ENCODE measurements at places on chromosomes 11 and 22.

DNA sequence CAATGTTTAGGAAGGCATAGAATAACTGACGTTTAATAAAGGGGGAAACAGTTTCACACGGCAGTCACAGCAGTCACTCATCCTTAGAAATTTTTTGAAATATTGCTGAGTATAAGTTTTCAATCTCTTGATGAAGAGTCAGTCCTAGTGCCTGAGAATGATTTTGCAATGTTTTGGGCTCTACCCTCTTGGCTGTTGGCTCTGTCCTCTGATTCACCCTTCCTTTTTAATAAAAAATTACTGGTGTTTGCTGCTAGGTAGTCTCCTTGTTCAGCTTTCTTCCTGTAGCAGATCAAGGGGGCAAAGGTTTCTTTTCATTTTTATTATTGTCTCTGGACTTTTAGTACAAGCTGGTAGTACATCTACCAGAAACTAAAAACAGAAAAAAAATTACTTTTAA is 194.3 kb upstream of the ANO3 start:
- DNase-seq = no peak

GRCh38 chr22:44419429-44419828 is 78.6 kb downstream of the RTL6 start:
- DNase-seq = no peak

DNA sequence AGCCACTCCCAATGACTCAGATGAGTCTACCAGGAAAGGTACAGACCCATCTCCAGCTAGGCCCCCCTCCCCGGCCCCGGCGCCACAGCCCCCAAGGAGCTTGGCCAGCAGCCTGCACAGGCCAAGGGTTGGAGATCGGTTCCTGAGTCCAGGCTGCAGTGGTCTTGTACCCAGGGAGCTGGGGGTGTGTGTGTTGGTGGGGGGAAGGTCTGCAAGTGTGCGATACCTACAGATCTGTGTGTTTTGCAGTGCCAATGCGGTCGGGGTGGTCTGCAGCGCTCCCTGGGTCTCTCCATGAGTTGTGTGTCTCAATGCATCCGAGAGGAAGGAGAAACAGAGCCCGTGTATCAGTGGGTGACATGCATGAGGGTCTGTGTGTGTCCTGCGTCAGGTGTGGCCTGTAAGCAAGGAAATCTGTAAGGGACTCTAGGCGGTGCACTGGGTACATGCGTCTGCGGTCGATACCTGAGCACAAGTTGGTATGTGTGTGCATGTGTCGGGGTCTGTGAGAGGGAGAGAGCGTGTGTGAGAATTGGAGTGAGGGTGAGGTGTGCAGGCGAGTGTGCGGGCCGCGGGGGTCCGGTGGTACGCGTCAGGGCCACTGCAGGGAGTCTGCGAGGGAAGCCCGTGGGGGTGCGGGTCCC is 645 bp downstream of the CDC42BPG start:
- DNase-seq = no peak

DNA sequence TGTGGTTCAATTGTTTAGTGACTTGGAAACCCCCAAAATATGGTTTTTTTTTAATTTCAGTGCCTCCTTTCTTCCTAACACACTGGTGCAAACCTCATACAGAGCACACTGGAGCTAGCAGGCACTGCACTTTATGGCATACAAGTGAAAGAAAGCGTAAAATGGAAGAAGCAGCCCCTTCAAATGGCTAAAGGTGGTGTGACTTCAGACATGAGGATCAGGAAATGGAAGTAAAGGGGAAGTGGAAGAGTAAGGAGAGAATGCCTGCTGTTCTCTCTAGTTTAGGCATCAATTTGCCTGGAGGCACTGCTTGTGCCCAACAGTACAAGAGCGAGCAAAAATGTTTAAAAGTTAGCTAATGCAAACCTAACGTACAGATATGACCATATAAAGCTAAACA is 5.7 kb downstream of the RSF1 start:
- DNase-seq = no peak

GRCh38 chr11:12809364-12809763 is 135.1 kb downstream of the TEAD1 start:
- no peak for DNase-seq

DNA sequence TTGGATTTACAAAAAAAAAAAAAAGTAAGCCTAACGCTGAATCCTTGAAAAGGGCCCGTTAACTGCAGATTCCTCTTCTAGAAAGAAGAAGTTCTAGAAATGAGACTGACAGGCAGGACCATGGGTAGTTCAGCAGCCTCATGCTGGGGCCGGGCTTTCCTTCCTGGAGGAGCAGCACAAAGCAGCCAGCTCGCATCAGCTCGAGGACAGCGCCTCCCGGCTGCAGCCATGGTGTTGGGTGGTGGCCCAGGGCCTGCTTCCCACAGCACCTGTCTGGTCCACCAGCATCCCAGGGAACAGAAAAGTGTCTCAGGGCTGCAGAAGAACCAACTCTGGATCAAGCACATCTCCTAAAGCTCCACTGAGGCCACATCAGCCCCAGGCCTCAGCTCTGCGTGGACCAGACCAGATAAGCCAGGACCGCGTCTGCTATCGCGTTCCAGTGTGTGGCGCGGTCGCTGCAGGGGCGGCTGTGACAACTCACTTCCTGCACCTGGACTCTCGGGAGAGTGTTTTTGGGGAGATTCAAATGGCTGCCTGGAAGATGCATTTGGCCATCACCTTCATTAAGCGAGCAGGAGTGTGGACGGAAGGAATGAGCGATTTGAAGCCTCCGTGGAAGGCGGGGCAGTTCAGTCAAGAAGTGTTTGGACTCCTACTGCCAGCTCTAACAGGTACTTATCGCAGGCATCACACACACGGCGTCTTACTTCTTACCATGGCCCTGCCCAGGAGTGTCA is 53.5 kb downstream of the MYH9 start:
- DNase-seq = no peak

DNA sequence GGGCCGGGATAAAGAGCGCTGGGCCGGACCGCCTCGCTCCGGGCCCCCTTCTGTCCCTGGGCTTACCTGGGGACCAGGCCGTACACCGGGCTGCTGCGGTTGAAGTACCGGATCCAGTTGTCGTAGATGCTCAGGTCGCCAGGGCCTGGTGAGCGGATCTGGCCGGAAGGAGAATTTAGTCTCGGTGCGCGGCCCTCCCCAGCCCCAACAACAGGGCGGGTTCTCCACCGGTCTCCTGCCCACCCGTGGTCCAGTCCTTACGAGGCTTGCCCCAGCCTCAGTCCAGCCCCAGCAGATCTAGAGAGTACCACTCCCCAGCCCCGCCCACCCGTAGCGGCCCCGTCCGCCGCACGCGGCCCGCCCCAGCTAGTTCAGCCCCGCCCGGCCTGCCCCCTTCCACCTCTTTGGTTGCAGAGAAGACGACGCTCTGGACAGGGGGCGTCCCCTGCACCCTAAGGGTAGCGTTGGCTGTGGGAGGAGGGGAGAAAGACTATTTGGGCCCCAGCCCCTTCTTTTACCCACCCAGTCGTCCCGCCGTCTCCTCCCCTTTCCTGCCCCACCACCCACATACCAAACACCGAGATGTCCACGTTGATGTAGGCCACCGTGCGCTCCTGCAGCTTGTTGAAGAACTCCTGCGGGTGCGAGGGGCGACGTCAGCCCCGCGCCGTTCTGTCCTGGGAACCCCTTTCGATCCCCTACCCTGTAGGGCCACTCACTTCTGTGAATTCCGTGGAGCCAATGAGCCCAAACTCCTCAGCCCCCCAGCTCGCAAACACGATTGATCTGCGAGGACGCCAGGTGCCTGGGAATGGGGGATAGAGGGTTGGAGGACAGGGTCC is 6.8 kb downstream of the SAC3D1 start:
- no peak for DNase-seq

DNA sequence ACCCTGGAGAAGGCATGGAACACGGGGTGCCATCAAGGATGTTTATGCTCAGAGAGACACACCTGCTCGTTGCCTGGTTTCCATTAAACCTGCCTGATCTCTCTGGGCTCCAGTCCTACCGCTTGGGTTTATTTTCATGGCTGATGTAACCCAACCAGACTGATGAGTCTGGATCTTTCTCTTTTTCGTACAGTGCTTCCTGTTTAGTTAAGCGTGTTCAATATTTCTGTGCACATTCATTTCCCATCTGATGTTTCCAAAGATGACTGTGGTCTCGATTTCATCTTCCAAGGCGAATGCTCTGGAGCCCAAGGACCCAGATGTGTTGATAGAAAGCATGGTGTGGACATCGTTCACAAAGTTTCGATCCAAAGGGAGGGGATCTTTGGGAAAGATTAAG is 84.3 kb downstream of the SNX19 start:
- DNase-seq = no peak

DNA sequence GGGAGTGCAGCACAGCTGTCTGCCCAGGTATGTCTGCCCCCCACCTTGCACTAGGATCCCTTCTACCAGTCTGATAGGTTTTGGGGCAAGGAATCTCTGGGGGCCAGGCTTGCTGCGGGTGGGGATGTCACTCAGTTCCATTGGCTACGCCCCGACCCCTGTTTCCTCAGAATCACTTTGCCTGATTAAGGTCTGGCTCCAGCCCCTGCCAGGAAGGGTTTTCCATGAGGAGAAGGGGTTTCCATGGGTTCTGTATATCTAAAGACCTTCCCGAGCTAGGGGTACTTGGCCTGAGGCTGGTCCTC is 14.0 kb downstream of the OTOG start:
- no peak for DNase-seq

GRCh38 chr11:9847636-9848035 is 183.8 kb downstream of the SWAP70 start:
- DNase-seq = no peak

GRCh38 chr11:65569973-65570918 is at the start of gene ZNRD2:
Gene ZNRD2 (plus strand): TSS chr11:65570477. CDS start chr11:65570492, 15 bp downstream.
- peak; percentile 95 for DNase-seq

- DNase-seq = no peak
These were observed 91.5 kb downstream of the RTL6 start for GRCh38 chr22:44406341-44407170.

DNA sequence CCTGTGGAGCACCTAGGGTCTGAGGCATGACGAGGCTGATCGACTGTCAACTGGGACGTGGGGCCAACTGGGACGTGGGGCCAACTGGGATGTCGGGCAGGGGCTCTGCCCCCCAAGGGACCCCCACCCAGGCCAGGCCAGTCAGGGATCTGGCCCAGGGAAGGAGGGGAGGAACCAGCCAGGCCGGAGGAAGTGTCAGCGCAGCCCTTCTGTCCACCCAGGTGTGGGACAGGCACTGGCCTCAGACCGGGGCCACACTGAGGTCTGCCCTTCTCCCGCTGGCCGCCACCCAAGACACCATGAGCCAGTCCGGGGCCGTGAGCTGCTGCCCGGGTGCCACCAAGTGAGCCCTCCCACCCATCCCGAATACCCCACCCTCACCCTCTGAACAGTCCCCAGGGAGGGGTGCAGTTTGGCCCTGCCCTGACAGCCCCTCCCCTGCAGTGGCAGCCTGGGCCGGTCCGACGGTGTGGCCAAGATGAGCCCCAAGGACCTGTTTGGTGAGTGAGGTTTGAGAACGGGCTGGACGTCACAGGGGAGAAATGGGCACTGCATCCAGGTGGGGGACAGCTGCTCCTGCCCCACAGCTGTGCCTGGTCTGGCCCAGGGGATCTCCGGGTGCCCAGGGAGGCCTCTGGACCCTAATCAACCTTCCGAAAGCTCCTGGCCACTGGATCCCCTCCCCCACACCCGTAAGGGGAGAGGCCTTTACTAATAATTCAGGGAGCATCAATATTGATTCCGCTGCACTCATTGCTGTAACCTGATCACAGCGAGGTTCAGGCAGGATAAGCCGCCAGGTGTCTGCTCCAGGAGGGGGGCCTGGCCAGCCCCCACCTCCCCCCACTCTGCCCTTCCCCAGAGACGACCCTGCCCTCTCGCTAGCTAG is 3.3 kb downstream of the EPS8L2 start:
- no peak for DNase-seq

DNA sequence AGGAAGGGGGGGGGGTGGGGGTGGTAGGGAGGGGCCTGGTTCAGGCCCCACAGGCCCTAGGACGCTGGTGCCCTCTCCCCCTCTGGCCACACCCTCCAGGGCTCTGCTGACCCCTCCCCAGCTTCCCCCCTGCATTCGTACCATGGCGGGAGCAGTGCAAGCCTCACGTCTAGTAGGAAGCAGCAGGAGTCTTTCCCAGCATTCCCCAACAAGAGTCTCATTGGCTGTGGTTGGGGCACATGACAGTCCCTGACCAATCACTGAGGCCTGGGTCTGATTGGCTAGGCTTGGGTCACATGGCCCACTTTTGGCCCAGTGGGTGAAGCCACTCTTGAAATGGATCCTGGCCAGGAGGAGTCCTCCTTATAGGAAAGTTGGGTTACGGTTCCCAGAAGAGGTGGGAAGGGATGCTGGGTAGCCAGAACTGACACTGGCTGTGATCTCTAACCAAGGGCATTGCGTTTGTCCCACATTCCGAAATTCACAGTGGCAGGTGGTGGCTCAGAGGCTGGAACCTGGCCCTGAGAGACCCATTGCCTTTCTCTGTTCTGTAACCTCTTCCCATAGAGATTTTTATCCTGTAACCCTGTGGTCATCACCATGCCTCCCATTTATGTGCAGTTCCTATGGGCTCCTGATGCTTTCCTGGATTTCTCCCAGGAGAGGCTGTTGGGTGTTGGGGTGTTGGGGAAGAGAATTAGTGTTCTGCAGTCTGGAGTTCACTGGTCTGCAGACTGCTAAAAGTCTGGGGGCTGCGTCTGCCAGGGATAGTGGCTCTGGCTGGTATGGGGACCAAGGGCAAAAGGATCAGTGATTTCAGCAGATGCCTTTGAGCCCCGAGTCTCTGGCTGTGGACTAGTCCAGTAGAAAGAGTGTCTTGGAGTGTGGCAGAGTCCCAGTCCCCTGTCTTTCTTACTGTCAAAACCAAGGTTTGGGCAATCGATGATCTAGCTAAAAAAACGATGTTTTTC is 58.9 kb upstream of the MYEOV start:
- DNase-seq = no peak

- DNase-seq = no peak
These were observed 2.1 kb upstream of the PIK3C2A start for GRCh38 chr11:17209939-17210245.

GRCh38 chr11:44094260-44094868 is 1.1 kb upstream of the EXT2 start:
- peak; percentile 50 for DNase-seq

GRCh38 chr11:117199916-117200812 is 994 bp downstream of the TAGLN start:
- no peak for DNase-seq

- DNase-seq = no peak
These were observed 548.7 kb upstream of the CADM1 start for GRCh38 chr11:116052603-116053547.

DNA sequence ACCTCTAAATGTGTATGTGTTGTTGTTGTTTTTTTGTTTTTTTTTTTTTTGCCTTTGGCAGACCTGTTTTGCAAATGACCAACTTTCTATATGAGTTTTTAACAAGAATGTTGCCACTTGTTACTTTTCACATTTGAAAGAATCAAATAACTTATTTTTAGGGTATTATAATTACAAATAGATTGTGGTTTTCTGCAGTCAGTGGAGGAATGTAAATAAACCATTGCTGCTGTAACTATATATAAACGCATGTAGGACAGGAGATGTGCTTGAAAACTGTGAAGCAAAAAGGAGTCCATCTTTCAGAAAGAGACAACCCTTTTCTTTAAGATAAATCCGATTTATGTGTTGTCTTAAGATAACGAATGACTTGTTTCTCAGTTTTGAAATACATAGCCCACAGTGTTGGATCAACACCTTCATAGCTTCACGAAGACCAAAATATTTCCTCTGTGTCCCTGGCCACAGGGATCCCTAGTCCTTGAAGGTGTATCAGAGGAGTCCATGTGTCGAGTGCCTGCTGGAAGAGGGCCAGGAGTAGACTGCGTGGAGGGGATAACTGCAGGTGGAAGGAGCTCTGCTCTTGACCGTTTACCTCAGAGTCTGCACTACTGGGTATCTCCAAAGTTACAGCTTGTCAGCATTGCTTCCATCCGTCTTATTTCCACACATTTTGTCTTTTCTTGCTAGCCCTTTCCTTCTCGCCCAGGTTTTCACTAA is 24.7 kb downstream of the TNRC6B start:
- no peak for DNase-seq

Data from activated CD4-positive, alpha-beta T cell treated with anti-CD3 and anti-CD28 coated beads, Interleukin-2, amount 50 U/mL, for 24 hours (primary cell).